ENCODE measurements at places on chromosomes 4 and X.

DNA sequence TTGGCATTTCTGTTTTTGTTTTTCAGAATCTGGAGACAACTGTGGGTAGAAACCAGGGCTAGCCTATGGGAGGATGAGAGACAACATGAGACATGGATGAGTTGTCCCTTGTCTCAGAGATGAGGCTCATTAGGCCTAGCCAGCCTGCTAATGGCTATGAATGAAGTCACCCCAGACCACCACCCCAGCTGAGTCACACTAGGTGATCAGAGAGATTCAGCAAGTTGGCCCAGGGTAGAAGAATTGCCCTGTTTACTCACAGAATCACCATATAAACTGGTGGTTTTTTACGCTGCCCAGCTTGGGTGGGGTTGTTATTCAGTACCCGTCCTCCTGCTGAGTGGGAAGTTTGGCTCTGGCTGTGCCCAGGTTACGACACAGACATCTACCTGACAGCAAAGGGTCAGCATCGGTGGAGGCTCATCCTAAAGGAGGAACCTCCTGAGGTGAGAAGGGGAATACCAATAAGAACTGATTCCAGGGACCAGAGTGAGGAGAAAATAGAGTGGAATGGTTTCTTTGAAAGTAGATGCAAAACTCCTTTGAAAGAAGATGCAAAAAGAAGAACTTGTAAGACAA lies 17.2 kb upstream of the ARSJ start:
- DNase-seq = no peak

DNA sequence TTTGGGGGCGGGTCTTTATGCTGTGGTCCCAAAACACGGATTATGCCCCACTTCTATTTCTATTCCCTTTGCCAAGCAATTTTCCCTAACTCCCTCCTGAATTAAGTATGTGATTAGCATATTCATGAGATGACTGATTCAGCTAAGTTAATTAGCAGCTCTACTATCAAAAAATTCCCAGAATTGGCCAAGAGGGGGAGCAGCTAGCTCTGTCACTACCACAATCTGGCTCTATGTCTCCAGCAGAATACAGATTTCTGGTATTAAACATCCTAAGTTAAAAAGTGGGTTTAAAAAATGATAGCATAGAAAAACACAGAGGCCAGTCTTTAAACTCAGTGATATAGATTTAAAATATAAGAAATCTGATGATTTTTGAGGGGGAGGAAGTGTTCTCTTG lies 80.3 kb downstream of the GPC4 start:
- DNase-seq = no peak

DNA sequence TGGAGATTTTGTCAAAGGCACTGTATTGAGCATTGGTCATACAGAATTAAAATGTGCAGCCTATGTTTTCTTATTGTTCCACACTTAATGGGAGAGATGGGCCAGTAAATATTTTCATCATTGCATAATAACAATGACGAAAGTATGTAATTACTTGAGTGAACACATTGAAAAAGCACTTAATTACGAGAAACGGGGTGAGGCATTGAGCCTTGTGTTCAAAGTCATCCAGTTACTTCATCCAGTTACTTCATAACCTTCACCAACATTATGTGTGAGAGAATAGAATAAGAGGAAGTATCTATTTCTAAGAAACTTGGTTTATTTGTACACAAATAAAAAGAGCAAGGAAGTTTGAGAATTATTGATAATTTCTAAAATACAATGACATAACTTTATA lies 1427.0 kb downstream of the ADGRL3 start:
- DNase-seq = no peak

- DNase-seq = no peak
Measured at GRCh38 chrX:55098691-55099090, 9.9 kb downstream of the PAGE2 start.

- DNase-seq = no peak
Measured at GRCh38 chr4:59455751-59456150, 1744.4 kb upstream of the ADGRL3 start.

GRCh38 chr4:140089216-140089615 lies 64.8 kb downstream of the MAML3 start:
- no peak for DNase-seq

DNA sequence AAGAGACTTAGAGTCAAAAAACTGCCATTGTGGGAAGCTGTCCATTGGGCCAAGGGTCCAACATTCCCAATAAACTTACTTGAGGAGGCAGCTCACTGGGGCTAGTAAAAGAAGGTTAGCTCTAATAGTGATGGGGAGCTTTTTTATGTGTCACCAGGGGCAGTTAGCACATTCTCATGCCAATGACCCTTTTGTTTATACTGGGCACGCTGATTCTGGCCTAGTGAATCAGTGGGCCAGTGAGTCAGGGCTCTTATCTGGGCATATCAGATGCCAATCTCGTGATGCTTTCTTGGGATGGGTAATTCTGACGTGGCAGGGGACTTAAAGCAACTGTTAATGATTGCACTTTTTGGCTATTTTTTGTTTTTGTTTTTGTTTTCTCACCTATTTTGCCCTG lies 27.8 kb downstream of the TCEAL1 start:
- no peak for DNase-seq

GRCh38 chr4:82587826-82588540 lies 26.2 kb upstream of the TMEM150C start:
- no peak for DNase-seq

GRCh38 chr4:188008377-188008776 lies 12.8 kb downstream of the ZFP42 start:
- no peak for DNase-seq

DNA sequence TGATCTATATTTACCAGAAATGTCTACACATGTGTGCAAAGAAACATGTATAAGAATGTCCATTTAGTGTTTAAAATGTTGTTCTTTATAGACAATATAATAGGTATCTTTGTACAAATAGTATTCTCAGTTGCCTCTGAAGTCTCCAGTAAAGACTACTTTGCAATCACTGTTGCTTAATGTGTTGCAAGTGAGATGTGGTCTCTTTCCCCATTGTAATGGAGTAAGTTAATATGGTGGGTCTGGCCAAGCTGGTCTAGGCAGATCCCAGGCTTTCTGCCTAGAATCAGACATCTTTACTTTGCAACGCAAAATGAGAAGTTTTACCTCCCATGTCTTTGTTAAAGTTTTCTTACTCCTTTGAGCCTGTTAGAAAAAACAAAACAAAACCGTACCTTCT lies 144.8 kb downstream of the GABRA3 start:
- no peak for DNase-seq

- DNase-seq = no peak
Measured at GRCh38 chr4:114041117-114041475, 61.6 kb upstream of the ARSJ start.

DNA sequence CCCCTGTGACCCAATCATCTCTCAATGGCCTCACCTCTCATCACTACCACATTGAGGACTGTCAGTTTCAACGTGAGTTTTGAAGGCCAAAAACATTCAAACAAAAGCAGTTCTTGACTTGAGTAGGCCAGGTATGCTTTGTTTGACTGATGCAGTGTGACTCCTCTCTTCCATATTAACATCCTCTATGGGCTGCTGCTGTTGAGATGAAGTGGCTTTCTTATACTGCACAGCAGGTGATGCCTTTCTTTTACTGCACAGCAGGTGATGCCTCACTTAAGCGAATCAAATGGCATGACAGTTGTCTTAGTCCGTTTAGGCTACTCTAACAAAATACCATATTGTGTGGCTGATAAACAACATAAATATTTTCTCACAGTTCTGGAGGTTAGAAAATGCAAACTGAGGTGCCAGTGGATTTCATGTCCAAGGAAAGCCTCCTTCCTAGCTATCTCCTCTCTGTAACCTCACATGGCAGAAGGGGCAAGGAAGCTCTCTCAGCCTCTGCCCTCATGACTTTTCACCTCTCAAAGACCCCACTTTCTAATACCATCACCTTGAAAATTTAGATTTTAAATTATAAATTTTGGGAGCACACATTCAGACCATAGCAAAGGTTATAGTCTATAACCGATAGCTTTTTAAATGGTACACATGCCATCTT lies 2267.9 kb upstream of the AGA start:
- DNase-seq = no peak

Measured in NCI-H1092 (cell line).